Right atrium auricular region (tissue), 2 donors: ENCODE measurements at places on chromosomes 12 and 14.

DNA sequence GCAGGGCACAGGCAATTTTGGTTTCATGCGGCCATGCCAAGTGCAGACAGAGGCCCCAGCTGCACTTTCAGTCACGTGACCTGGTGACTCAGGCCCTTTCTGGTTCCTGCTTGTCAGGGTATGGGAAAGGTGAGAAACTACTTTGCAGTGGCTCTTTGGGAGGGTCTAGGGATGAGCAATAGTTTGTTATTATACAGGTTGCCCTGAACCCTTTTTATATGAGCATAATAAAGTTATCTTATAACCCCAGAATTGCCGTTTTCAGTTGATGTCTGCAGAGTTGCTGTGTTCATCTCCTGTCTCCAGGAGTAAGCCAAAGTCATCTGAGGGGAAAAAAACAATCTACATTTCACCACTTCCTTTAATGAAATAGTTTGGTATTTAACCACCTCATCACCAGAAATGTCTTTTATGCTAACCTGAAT is 30.9 kb upstream of the EMP1 start:
- DNase-seq: peak; percentile 85

- no peak for DNase-seq
Measured at GRCh38 chr14:71621980-71622605, 310.1 kb upstream of the RGS6 start.

DNA sequence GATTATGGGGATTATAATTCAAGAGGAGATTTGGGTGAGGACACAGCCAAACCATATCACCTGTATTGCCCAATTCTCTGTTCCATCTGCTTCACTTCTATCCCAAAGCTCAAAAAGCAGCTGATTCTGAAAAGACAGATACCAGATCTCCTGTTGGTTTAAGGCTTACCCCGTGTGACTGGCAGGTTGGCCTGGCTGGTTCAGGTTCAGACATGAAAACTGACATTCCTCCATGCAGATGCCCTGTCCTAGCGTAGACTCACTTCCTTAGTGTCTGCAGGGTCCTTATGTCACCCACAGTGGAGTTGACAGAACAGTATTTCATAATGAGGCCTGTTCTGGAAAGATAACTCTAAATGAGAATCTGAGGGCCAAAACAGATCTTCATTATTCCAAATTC is 61.1 kb upstream of the FLRT2 start:
- DNase-seq: no peak

DNA sequence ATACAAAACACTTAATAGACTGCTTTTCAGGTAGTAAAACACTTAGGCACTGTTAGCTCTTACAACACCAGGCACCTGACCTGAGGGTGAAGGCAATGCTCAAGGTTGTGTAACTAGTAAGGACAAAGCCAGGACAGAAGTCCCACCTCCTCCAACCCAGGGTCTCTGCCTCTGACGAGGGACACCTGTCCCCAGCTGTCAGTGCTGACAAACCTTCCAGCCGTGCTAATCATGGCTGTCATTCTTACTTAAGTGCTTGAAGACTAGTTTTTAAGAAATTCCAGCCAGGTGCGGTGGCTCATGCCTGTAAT is 62.5 kb upstream of the MAX start:
- DNase-seq: no peak

GRCh38 chr12:18483698-18484325 is 222.5 kb downstream of the PIK3C2G start:
- no peak for DNase-seq

GRCh38 chr12:45268672-45269411 is 52.9 kb downstream of the ANO6 start:
- DNase-seq: peak; percentile 88

DNA sequence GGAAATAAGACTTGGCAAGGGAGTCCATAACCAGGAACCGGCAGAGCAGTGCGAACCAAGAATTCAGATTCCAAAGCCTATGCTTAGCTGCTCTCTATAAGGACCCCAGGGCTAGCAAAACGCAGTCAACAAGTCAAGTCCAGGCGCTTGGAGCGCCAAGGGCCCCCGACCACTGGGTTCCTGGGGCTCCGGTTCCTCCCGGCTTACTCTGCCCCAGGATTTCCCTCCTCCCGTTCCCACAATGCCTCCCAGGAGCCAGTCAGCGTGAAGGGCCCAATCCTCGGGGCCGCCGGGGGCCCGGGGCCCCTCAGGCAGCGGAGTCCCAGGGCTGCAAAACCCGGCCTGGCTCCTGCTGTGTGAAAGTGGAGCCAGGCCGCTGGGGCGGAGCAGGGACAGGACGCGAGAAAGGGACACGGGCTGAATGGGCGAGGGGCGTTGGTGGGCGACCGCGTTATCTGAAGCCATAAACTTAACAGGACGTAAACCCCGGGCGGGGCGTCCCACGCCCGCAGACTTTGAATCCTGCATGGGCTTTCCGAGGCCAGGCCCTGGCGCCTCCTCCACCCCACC is 1.5 kb downstream of the KRT8 start:
- peak; percentile 79 for DNase-seq
